ENCODE measurements at places on chromosomes 2 and 18.

DNA sequence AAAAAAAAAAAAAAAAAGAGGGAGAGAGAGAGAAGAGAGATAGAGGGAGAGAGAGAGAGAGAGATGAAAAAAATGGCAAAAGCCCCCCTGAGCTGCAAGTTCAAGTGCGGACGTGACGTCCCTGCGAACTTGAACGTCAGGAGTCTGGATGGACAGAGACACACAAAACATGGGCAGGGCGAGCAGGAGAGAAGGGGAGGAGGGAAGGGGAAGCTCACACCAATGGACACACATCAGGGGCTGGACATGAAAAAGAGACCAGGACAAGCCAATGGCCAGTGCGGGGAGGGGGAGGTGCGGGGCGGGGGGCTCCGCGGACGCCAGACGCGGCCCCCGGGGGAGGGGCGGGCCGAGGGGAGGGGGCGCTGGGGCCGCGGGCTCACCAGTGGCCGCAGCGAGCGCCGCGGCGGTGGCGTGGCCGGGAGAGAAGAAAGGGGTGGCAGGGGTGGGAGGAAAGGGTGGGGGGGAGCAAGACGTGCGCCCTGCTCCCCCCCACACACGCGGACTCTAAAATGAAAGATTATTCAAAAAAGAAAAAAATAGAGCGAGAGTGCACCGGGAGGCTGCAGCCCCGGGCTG is at the start of gene BCL11A:
Gene BCL11A, minus strand, starts transcription at position 160 of the 579 bp plus-strand sequence. CDS start 384 bp downstream, outside the sequence.
- peak; percentile 72 for DNase-seq

GRCh38 chr2:232588680-232589585 is 38.4 kb downstream of the EIF4E2 start:
- DNase-seq, result peak; percentile 70

DNA sequence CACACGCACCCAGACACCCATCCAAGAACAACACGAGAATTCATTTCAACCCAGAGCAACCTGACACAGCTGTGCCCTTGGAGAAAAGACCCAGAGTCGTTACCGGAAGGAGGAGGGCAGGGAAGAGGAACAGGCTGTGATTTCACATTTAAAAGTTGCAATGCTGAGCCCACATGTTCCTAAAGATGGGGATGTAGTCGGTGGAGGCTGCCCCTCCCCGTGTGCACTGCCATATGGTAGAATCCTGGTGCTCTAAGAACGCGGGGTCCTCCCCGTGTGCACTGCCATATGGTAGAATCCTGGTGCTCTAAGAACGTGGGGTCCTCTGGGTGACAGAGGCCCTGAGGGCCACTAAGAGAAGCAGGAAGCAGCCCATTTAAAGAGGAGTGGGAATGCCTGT is 10.9 kb downstream of the MTERF4 start:
- DNase-seq, result no peak

DNA sequence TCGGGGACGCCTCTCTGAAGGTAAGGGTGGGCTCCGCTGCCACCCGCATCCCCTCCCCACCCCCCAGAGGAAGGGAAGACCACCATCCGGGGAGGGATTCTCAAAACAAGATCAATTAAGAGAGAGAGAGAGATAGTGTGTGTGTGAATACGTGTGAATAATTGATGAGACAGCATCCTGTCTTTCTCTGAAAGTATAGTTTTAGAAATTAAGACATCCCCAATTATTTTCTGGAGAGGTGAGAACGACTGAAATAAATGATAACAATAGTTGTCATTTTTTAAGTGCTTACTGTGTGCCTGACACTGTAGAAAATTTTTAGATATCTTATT is 751 bp downstream of the IL18R1 start:
- no peak for DNase-seq

GRCh38 chr18:61702007-61702406 is 190.8 kb downstream of the RNF152 start:
- no peak for DNase-seq

- no peak for DNase-seq
Observed at GRCh38 chr2:240234503-240234951, 94.1 kb upstream of the OTOS start.

DNA sequence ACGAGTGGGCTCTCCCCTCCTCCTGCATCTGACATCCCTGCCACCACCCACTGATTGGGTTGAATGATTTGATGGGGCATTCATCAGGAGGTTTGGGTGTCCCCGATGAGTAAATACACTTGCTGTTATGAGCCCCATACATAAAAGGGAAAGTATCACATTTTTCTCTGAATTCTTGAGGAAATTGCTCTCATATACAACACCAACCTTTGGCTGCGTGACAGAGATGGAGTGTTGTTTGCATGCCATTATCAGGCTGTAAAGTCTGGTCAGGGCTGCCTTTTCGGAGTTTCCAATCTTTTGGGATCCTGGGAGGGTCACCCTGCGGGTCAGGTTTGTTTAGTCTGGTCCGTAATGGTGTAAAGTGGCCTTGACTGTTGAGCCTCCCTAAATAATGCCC is 227.9 kb upstream of the SPRED2 start:
- no peak for DNase-seq
